Activated naive CD4-positive, alpha-beta T cell (primary cell): ENCODE measurements at places on chromosomes 2 and 18.

GRCh38 chr18:11089931-11090715 is 59.2 kb downstream of the PIEZO2 start:
- no peak for DNase-seq

DNA sequence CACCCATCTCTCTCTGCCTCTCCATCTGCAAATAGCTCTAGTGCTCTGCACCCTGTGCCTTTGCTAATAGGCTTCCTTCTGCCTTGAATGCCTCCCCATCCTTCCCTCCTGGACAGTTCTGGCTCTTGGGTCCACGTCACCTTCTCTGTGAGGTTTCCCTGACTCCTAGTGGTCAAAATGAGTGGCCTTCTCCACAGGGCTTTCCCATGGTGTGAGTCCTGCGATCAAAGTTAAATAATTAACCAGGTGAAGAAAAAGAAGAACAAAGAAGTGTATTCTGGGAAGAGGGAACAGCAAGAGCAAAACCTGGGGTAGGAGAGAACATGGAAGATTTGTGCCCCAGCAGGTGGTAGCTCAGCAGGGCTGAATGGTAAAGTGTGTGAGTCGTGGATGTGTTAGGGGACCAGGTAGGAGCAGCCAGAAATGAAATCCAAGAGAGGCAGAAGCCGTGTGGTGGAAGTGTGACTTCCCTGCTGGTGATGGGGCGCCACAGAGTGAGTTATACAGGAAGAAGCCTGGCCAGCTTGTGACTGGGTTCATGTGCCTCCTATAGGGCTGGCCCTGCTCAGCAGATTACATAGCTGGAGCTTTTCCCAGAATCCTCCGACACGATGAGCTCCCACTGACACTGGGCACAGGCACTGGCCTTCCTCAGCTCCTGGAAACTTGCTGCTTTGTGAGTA is 93.8 kb upstream of the LDAH start:
- no peak for DNase-seq

- no peak for DNase-seq
Measured at GRCh38 chr2:205032093-205032551, 486.8 kb downstream of the PARD3B start.

DNA sequence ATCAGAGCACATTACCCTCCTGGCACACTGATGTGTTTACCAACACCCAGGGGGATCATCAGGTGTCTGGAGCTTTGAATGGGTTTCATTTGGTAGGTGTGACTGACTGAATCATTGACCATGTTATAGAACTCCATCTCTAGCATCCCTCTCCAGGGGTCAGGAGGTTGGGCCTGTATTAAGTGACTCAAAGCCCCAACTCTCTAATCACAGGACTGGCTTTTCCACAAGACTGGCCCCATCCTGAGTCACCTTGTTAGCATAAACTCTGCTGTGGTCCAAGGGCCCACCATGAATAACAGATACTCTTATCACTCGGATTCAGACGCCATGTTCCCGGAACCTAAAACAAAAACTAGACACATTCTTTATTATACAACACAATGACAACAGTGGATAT is 125.9 kb upstream of the NDUFV2 start:
- DNase-seq, result no peak

DNA sequence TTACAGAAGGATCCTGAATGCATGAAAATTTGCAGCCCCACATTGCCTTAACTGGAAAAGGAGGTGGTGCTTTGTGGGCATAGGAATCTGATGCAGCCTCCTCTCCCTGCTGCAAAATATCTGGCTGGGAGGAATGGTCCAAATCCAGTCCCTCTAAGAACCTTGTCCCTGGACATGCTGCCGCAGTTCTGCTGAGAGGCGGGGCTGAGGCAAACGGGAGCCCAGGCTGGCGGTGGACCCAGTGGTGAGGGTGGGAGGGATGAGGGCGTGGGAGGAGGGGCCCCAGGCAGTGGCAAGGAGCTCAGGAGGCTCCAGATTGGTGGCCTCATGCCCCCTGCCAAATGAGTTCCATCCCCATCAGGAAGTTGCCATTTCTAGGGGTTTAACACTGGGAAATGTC is 36.2 kb downstream of the ZAP70 start:
- DNase-seq, result no peak

- no peak for DNase-seq
Measured at GRCh38 chr2:120597595-120598193, 138.0 kb upstream of the GLI2 start.

DNA sequence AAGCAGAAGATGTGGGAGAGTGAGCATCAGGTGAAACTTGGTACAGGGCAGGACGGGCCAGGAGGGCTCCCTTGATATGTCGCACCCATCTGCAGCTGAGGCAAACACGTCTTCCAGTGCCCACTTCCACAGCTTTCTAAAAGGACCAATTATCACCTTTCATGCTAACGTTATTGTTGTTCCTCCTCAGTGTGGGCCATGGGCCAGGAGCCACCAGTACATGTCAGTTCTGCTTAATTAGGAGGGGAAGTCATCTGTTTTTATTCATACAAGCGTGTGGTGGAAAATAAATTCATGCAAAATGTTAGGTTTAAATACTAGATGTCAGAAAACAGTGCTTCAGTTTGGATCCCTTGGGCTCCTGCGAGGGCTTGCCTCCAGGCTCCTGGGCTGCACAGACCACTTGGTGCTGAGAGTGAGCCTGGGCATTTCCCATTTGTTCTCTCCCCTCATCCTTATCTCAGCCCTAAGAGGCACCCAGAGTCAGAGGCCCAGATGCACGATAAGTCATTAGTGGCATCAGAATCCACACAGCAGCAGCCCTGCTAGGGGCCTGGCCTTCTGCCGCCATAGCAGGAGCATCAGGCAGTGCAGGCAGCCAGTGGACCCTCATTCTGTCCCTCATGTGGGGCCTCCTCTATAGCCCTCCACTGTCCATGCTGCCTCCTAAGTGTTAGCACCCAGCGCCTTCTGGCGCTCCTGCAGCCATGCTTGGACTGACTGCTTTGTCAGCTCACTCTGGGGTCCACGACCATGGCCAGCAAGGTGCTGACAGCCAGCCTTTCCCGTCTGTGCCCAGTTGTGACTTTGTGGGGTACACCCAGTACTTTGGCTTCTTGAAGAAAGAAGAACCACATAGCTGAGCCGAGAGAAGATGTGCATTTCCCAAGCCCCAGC is 539.8 kb upstream of the RAB6C start:
- DNase-seq, result no peak

GRCh38 chr2:166725927-166726924 is 162.1 kb upstream of the XIRP2 start:
- DNase-seq, result no peak

DNA sequence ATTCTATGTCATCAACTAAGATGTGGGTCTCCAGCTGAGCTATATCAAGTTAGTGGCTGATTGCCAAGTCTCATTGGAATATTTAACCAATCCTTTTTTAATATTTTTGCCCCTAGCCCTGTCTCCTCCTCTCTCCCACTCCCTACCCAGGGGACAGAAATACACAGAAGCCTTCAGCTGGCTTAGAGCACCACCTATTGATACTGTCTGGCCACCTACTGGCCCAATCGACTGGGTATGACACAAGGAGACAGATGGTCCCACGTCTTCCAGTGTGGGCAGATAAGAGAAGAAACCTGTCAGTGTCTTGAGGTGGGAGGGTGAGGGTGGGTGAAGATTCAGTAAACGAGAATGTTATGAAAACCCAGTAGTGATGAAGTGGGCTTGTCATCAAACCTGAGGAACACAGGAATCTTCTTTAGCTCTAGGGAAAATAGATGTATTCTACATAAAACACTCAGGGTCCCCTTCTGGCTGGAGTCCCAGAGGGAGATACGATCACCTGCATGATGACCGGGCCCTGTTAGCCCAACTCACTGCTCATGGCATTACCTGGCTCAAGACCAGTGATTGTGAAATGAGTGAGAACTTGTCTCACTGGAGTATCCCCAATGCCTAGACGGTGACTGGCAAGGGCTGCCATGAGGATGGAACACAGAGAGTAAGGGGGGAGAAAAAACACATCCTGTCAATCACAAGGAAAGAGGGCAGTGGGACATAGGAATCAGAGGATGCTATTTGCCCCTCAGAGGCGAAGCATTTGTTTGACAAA is 26.7 kb downstream of the POLR1A start:
- no peak for DNase-seq

DNA sequence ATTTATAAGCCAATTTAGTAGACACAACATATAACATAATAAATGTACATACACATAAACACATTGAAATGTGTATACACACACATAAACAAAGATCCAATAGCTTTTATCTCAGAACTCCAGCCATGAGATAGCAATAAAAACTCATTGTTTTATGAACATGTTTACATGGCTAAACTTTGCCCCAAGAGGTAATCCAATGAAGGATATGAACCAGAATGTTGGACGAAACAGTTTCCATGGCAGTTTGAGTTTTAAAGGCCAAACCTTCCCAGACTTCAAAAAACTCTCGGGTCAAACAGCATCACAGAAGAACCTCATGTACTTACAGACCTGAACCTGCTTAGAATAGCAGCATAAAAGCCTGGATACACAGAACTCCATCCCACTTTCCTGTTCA is 97.2 kb upstream of the WDR75 start:
- DNase-seq, result no peak

GRCh38 chr2:144912206-144912605 is 392.3 kb upstream of the ZEB2 start:
- no peak for DNase-seq

DNA sequence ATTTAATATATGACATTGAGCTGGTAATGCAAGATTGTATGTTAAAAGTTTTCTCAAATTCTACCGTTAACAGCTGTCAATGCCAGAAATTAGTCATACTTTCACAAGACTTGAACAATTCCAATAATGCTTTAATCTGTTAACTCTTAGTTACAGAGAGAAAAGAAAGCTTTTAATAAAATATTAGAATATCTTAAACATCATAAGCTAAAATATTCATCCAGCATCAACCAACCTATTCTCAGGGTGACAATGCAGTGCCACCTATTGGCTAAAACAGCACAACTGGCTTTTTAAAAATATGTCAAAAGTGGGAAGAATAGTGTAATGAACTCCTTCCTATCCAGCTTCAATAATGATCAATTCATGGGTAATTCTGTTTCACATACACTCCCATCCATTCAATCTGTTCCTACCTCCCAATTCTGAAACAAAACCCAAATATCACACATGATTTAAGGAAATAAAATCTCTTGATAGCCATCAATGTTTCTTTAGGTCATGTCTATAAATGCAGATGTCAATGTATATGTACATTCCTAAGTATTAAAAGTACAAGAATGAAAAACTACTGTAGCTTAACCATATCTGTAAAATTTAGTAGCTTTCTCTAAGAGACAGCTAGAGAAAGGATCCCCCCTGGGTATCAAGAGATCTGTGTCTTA is 79.8 kb upstream of the CCDC141 start:
- no peak for DNase-seq

GRCh38 chr2:205387350-205388055 is 294.8 kb upstream of the NRP2 start:
- no peak for DNase-seq

- DNase-seq, result no peak
Measured at GRCh38 chr2:2146969-2147900, 183.8 kb downstream of the MYT1L start.

GRCh38 chr2:133431289-133431688 is 137.0 kb downstream of the NCKAP5 start:
- no peak for DNase-seq

DNA sequence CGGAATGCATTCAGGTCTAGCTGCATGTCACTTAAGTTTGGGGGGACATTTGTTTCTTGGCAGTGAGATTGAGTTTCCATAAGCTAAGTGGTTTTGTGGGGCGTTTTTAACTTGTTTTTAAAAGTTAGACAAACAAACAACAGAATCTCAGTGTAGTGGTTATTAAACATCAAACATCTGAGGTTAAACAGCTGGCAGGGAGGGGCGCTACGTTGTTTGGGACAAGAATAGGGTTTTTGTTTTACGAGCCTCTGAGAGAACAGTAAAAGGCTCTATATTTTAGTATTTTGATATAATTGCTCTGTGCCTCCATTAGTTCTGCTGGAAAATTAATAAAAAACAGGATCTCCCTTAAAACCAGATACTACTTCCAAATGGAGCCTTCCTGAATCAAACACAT is 41.6 kb upstream of the TMEM177 start:
- DNase-seq, result no peak

DNA sequence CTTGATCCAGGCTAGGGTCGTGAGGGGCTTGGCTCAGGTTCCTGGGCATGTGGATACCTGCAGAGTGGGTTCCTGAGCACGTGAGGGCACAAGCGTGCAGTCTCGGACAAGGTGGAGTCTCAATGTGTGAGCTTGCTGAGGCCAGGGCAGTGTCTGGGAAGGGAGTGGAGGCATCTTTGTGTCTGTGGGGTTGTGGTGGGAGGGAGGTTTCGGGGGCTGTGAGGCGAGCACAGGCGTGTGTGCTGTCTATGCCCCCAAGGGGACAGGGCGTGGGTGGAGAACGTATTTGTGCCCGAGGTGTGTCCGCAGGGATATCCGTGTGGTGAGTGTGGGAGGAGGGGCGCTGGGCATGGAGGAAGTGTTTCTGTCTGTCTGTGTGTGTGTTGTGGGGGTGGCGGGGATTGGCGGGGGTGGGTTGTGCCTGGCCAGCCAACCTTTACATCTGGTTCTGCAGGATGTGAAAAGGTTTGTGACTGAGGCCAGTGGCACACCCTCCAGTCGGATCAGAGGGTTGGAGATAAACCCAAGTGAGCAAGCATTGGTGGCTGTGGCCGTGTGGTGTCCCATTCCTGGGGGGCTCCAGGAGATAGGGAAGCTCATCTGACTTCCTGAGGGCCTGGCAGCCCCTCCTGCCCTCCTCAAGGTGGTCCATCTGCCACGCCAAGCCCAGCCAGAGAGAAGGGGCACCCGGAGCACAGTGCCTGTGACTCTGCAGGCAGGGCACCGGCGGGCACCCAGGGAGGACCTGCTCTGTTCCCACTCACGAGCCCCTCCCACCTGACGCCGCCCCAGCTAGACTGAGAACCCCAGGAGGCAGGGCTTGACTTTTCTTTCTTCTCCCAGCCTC is 57.1 kb downstream of the ZFP36L2 start:
- no peak for DNase-seq

DNA sequence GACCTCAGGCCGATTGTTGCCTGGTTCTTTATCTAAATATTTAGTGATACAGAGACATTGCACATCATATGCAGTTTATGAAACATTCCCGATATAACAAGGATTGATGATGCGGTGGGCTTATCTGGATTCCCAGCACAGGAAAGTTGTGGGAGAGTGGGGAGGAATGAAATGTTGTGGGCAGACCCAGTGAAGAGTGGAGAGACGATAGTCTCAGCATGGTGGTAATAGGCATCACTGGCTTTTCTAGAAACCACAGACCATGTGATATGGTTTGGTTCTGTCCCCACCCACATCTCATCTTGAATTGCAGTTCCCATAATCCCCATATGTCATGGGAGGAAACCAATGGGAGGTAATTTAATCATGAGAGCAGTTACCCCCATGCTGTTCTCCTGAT is 34.8 kb upstream of the RND3 start:
- DNase-seq, result no peak

DNA sequence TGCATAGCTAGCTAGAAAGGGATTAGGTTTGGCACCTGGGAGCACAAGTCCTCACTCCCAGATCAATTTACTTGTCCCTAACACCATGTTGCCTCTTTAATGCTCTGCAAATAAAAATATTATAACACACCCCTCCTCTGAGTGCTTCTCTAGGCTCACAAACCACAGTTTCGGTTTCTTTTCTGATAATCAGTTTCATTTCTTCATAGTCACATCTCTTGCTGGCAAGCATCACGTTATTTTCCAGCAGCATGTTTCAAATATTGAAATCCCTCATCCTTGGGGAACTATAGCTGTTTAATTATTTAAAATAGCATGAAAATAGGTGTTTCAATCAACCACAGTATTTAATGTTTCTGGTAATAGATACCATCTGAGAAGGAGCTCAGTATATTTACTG is 13.9 kb upstream of the SMCHD1 start:
- DNase-seq, result no peak

- DNase-seq, result no peak
Measured at GRCh38 chr2:58122040-58122439, 75.4 kb downstream of the VRK2 start.

GRCh38 chr2:138244501-138244925 is 257.1 kb upstream of the SPOPL start:
- no peak for DNase-seq
